NCI-H2107 (cell line): ENCODE measurements at places on chromosomes 5 and 9.

- no peak for DNase-seq
Observed at GRCh38 chr9:116925121-116925520, 238.0 kb downstream of the TRIM32 start.

GRCh38 chr5:157842185-157842584 is 16.8 kb downstream of the CLINT1 start:
- DNase-seq, result no peak

- DNase-seq, result no peak
Observed at GRCh38 chr9:441126-441525, 226.5 kb downstream of the DOCK8 start.

- DNase-seq, result no peak
Observed at GRCh38 chr9:3285365-3286161, 240.2 kb downstream of the RFX3 start.

GRCh38 chr5:160379511-160379910 is 9.1 kb upstream of the C1QTNF2 start:
- DNase-seq, result no peak

DNA sequence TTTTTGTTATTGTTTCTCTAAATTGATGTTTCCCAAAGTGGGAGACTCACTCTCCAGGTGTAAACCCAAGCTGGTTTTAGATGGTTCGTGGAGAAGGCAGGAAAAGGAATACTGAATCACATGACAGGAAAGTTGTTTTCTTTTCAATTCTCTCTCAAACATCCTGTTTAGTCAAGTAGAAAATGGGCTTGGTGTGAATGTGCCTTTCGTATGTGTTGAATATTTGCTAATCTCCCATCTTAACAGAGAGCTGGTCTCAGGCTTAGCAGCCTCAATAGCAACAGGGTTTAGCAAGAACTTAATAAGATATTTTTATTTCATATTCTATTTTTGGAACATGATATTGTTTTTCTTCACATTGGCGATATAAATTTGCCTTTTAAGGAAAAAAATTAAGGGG is 119.7 kb downstream of the INSYN2B start:
- no peak for DNase-seq

DNA sequence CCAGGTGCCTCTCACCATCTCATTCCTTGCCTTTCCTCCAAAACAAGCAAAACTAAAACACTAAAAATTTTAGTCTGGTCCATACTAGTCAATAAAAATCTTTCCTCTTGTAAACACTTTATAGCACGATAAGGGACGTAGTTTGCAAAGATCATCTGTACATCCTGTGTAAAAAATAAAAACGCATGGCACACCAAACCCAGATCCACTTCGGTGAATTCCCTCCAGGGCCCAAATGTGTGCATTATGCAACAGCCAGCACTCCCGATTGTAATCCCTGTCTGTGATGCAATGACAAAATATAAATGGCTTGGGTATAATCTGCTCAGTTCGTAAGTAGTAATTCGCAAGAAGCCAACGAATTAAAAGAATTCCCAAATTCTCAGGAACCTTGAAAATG is 1.4 kb downstream of the FAM169A start:
- DNase-seq, result no peak
